ENCODE measurements at places on chromosomes 1 and 21.

DNA sequence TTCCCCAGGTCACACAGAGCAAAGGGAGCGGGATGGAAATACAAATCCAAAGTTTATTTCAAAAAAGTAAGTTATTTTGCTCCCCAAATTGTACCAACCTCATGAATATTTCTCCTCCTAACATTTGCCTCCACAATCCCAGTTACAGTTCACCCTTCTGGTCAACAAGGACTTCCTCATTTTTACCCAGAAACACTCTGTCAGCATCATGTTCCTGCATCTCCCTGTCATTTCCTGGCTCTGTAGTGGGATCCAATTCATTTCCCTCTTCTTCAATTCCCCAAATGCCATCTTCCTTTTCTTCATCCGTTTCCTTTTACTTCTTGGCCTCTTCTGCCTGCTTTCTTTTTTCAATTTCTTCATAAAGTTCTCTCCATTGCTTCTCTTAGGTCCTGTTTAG is 32.0 kb upstream of the EPS15 start:
- DNase-seq, result no peak

GRCh38 chr1:29002792-29003191 is 88.4 kb downstream of the EPB41 start:
- no peak for DNase-seq

DNA sequence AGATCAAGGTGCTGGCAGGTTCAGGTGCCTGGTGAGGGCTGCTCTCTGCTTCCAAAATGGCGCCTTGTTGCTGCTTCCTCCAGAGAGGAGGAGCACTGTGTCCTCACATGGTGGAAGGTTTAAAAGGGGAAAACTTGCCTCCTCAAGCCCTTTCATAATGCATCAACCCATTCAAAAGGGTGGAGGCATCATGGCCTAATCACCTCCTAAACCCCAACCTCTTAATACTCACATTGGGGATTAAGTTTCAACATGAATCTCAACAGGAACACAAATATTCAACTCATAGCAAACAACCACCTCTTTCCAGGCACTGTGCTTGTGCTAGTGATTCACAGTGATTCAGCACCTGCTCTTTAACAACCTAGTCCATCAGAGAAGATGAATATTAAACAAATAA is 4.2 kb downstream of the S100A12 start:
- DNase-seq, result no peak

GRCh38 chr1:196063952-196064351 is 544.3 kb downstream of the KCNT2 start:
- DNase-seq, result no peak

DNA sequence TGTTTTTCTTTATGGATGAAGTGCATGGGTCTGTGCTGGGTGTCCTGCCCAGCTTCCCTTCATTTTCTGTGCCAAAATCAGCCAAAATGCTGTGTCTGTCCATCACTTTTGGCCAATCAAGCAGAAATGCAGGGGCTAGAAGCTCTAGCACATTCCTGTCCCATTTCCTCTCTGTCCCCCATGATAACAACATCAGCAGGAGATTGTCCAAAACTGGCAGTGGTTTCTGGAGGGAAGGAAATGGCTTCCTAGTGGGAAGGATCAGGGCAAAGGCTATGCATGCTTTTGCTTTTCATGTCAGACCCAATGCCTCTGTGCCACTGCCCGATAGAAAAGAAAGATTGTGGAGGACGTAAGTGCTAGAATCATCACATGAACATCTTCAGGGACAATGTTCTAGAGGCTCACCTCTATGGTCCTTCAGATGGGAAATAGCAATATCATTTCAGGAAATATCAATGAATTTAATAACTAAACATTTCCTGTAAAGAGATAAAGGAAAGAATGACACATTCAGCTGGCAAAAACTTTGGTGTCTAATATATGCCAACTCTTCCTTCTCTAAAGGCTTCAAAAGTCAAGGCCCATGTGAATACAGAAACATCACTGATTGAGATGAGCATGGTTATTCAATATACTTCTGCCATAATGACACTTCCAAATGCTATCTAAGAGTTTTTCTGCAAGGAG is 107.5 kb downstream of the SETD4 start:
- no peak for DNase-seq

DNA sequence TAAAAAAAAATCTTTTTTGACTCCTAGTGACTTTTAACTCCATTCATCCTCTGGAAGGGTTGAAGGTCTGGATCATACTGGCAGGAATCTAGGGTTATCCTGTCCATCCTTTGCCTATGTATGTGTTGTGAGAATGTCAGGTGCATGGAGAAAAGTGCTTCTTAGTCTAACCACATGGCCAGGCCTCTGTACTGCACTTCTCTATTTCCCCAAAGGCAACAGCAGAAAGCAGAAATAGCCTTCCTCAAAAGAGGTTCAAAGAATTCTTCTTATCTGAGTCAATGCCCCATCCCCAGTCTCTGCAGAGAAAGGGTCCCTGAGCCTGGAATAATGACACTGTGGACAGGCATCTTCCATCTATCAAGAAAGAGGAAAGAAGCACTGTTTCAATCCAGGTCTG is 85.7 kb upstream of the CD34 start:
- DNase-seq, result no peak

DNA sequence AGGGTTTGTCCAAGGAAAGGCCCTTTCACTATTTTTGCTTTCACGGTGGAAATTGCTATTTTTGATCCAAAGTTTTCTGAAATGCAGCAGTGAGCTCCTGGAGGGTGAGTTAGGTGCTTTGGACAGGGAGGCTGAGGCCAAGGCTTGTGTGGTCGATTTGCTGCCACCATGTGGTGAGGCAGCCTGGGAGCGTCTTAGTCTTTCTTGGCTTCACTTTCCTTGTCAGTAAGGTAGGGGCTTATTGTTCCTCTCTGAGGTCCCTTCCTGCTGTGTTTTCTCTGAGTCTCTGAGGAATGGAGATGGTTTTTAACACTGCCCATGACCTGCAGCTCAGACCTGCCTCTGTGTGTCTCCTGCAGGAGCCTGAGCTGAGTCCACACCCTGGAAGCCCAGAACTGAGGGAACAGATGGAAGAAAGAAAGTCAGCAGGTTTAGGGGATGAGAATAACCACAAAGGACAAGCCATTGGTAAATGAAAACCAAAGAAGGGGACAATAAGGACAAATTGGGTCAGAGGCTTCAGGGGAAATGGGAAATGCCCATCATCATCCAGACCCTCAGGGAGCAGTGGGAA is 20.1 kb upstream of the S100A10 start:
- DNase-seq, result peak; percentile 61

DNA sequence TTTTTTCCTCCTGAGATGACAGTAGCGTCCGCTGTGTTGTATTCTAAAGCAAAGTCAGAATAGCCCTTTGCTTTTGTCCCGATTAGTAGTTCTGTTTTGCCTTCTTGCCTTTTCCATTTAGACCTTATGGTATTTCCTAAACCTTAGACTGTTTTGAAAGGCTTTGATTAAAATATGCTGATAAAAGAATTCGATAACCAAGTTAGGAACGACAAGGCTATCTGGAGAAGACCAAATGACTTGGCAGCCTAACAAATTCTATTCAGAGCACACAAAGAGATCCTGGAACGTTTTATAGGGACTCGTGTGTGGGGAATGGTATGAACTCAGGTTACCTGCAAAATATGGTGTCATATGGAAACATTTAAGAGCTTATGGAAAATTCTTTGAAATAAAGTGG is 42.9 kb downstream of the NFIA start:
- no peak for DNase-seq

GRCh38 chr1:206682111-206682510 is 2.6 kb upstream of the MAPKAPK2 start:
- peak; percentile 51 for DNase-seq

DNA sequence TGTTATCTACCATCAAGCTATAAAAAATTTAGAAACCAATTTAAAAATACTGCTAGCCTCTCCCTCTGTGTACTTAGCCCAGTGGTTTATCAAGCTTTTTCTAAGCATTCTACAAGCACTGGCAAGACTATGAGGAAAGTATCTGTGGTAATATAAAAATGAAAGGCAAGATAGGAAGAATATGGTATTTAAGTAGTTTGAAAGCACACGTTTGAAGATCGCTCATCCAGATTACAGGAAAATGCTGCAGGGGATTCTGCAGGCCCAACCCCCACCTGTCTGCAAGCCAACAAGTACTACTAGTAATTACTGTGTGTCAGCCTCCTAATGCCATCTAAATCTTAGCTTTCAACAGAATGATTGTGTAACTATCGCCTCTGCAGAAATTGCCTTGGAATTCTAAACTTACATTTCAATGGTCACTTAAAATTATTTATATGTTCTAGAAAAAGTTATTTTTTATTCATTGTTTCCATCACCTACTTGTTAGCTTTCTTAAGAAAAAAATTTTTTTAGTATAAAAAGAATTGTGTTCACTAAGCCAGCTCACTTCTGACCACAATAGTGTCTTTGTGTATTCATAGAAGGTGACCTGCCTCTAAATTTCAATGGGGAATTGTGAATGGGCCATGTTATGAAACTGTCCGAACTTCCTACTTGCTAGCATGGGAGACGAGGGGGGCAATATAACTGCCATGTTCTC is 8.5 kb downstream of the ERRFI1 start:
- peak; percentile 71 for DNase-seq

DNA sequence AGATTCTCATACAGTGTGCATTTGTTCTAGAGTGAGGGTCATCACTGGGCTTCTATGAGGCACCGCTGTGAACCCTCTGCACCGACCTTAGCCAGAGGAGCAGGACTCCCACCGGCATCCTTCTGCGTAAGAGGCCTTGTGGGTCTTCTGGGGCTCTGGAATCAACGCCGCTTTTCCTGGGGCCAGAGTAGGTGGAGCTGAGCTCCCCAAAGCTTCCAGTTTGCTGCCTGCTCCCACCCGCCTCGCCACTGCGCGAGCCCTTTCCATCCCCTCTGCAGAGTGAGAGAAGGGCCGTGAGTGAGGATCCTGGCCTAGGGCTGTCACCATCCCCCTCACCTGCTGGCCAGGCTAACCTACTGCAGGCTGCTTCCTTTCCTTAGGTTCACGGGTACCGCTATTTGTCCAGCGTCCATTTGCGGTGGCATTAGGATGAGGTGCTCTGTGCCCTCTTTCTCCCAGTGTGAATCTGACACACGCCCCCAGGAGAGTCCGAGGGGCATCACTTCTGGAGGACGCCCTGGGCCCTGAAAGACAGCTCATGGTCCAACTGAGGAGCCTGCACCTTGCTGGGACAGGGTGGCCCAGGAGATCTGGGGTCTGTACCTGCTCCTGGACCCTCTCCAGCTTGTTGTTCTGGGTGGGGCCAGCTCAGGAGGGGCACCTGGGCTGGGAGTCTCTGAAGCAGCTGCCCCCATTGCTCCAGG is 36.2 kb downstream of the UMODL1 start:
- no peak for DNase-seq

DNA sequence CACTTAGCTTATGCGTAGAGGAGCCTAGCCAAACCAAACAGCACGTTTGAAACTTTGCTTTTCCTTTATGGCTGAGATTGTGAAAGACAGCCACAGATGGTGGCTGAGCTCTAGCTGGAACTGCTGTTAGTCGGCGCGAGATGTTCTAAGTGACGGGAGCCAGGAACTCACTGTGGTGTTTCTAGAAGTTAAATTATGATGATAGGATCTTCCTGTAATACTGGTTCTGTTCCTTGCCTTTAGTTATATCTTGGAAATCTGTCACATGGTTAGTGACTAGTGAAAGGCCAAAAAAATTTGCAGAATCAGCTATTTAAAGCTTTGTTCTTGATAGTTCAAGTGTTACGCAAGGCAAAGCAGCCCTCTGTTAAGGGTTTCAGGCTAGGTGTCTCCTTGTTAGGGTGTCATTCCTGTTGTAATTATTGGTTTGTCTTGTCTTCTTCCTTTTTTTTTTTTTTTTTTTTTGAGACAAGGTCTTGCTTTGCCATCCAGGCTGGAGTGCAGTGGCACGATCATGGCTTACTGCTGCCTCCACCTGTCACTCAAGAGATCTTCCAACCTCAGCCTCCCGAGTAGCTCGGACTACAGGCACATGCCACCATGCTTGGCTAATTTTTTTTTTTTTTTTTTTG is 22.6 kb downstream of the AK4 start:
- peak; percentile 90 for DNase-seq

- DNase-seq, result peak; percentile 52
Measured at GRCh38 chr1:966704-967300, 520 bp downstream of the PLEKHN1 start.

DNA sequence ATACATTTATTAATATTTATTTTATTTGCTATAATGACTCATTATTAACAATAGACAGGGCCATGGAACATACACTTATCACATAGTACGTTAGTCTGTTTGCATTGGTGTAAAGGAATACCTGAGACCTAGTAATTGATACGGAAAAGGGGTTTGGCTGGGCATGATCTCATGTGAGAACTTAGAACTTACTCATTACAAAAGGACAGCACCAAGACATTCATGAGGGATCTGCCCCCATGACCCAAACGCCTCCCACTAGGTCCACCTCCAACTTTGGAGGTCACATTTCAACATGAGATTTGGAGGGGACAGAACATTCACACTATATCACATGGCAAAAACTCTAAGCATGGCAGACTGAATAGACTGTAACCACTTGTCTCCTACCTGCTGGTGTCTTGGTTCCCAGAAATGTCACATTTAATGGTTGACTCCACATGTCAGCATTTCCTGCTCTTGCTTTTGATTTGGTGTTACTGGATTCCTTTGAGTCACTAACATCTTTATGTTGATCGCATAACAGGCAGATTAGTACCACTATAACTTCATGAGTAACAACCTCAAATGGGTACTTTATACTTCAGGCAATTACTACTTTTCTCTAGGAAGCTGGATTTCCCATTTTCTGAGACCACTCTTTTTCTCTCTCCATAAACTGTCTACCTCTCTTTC is 3.5 kb upstream of the C1orf116 start:
- DNase-seq, result no peak

DNA sequence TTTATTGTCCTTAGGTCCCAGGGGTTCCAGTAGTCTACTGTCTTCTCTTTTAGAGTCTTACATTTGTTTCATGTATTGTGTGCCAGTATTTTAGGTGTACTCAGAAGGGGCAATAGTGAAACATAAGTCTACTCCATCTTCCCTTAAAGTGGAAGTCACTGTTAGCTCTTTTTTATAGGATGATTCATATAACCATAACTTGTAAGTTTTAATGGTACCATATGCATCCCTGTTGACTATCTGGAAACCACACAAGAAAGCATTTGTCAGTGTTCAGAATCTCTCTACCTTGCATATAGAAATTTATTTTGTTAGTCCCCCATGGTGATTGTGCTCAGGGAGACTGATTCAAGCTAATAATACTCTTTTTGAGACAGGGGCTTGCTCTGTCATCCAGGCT is 149.9 kb downstream of the HS2ST1 start:
- peak; percentile 35 for DNase-seq

GRCh38 chr1:219239518-219239917 is 65.8 kb downstream of the LYPLAL1 start:
- DNase-seq, result no peak

- DNase-seq, result peak; percentile 31
Measured at GRCh38 chr1:91278754-91279153, 125.9 kb downstream of the HFM1 start.

GRCh38 chr1:204697893-204698292 is 12.4 kb upstream of the LRRN2 start:
- DNase-seq, result no peak

GRCh38 chr1:26289158-26290059 is 9.5 kb downstream of the SH3BGRL3 start:
- DNase-seq, result no peak

- DNase-seq, result peak; percentile 10
Measured at GRCh38 chr1:175317779-175318178, 125.2 kb upstream of the KIAA0040 start.

GRCh38 chr1:48582408-48582807 is 110.4 kb upstream of the SPATA6 start:
- DNase-seq, result no peak

- no peak for DNase-seq
Measured at GRCh38 chr1:110007046-110007830, 22.7 kb downstream of the AHCYL1 start.

Data from fibroblast of mammary gland (primary cell).